ENCODE measurements at places on chromosomes 1 and 21.
A peak's percentile ranks its signal among the peaks of the same experiment; 100 is the strongest.

- no peak for DNase-seq
Measured at GRCh38 chr1:153963850-153964331, 554 bp upstream of the SLC39A1 start.

DNA sequence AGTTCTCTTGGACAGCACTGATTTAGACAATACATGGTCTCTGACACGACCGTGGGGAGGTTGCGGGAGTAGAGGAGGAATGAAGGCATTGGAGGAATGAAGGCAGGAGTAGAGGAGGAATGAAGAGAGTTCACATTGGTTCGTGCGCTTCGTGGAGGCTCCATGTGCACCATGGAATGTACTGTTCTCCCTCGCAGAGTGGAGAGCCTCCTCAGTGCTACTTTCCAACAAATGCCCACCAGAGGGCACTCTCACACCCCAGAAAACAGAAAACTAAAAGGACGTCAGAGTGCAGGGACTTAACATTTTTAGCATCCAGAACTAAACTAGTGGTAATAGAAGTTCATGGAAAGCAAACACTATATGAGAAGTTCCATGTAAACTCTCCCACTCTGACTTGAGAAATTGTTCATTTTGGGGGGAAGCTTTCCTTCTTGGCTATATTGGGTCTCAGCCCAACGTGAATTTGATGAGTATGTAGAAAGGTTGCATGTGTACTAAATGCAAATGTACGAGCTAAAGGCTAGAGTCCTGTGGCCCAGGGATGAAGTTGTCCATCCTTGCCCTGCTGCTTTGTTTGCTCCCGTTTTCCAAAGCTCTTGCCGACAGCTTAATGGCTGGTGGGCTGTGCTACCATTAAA lies 211.6 kb downstream of the LMX1A start:
- DNase-seq, result peak; percentile 20

DNA sequence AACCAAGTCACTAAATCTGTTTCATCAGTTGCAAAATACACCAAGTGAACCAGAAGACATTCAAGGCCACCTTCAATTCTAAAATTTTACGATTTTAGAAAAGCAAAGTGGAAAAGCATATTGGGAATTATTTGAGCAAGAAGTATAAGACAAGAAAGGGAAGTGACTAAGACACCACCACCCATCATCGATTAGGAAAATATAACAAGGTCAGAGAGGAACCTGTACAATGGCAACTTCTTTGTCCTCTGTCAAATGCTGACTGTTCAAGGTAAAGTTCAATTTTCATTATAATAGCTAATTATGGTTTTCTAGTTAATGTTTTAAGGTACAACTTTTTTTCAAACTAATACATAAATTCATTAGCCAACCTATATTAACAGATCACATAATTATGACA lies 10.8 kb downstream of the FRRS1 start:
- DNase-seq, result no peak

DNA sequence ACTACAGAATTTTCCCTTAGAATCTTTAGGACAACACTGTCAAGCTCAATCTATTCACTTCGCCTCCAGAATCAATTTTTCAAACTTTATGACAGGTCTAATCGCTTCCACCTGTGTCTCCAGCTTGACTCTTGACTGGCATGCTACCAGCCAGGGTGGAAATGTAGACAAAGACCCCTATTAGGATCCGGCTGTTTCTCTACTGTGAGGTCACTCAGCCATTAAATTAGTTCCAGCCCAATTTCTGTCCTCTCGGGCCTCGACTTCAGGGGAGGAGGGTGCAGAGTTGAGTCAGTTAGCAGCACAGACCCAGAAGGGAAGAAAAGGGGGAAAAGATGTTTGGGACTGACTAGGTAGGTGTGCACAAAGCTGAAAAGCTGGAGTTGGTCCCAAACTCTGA lies 78.5 kb downstream of the HLCS start:
- DNase-seq, result no peak

- no peak for DNase-seq
Measured at GRCh38 chr1:227805606-227806197, 9.8 kb upstream of the PRSS38 start.

- DNase-seq, result no peak
Measured at GRCh38 chr1:171754353-171754705, 12.5 kb upstream of the VAMP4 start.

- DNase-seq, result no peak
Measured at GRCh38 chr1:44408212-44408582, 3.1 kb downstream of the RNF220 start.

DNA sequence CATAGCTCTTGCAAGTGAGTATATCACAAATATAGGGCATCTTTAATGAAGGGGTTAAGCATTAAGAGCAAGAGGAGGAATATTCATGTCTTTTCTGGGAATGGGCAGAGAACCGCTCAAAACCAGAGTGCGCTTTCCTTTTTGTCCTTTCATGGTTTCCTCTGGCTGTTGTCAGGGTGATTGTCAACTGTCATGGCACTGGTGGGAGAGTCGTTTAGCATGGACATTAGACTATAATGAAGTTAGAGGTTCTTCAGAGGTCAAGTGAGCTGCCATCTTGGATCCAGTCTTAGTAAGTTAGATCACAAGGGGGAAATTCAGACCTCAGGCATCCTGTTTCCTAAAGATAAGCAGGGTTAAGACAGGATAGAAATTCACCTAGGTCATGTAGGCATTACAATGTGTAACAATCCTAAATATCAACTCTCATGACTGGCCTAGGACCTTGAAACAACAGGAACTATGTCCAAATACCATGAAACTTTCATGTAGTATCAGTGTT lies 12.1 kb upstream of the COA6 start:
- DNase-seq, result no peak

- no peak for DNase-seq
Measured at GRCh38 chr1:119602169-119602568, 45.9 kb downstream of the ZNF697 start.

DNA sequence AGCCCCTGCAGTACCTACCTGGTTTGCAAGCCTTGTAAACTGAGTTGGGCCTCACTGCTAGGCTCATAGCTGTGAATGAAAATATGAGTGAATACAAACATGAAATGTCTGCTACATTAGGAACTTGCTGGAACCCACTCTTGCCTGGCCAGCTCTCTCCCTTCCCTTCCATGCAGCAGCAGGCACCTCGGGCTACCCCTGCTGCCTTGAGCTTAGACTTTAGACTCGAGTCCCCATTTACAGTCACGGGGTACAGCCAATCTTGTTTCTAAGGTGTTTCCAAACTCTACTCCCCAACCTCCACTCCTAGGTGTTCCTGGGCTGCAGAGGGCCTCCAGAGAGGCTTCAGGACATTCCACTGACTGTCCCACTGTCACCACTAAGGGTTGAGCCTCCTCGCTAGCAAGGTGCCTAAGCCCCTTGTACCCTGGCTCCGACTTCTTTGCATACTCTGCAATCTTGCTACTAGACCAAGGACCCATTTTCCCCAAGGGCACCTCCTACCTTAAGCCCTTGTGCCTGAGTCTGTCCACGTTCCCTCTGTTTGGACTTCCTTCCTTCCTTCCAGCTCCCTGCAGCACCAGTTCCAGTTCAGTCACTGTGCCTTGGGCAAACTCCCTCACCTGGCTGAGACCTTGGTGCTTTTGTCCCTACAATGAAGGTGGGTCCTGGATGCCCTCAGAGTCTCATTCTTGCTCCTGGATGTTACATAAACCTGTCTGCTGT lies 36.9 kb downstream of the CDK18 start:
- DNase-seq, result no peak

DNA sequence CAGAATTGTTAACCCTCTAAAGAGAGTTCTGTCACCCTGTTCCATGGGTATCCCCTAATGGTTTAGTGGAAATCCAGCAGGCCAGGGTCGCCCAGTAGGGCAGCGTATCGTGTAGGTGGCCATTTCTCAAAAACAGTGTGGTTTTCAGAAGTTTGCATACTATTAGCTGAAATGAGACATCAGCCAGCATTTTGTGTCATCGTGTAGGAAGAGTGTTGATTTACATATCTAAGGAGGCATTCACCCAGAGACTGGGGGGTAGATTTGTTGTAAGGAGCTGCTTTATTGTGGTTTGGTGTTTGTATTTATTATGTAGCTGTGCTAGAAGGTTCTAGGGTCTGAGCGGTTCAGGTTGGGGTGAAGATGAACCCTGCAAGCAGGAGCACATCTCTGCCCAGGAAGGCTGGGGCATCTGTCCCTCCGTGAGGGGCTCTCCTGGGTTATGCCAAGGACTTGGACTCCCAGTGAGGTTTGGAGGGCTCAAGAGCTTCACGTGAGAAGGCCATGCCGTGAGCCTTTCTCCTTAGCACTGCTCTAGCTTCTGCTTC lies 174.4 kb downstream of the PGBD5 start:
- no peak for DNase-seq

DNA sequence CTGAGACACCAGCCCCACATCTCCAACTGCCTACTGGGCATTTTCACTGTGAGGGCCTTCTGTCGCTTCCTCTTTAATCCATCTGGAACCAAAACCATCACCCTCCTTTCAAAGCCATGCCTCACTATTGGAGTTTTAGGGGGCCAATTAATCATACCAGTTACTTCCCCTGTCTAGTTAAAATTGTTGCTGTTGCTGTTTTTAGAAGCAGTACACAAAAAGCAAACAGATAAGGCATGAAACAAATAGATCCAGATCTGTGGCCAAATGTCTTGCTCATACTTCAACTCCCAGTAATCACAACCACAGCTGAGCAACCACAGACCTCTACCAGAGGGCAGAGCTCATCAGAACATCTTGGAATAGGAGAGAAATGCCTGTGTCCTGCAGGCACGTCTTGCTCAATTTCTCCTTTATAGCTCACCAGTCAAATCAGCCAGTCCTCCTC lies 133.8 kb upstream of the C1orf105 start:
- no peak for DNase-seq

DNA sequence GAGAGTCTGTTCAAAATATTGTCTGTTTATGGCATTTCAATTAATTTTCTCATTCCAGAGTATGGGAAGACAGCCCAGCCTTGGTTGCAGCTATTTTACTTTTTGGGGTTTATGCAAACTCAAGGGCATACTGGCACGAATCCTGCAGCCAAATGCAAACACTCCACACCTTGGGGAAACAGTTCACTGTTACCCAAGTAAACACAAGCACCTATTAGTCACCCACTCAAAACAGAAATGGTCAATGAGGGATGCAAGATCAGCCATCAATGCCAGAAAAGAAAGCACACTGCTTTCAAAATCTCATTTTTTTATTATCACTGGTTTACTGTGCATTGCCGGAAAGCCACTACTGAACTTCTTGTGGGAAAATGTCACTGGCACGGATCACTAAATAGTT lies 170.6 kb downstream of the RUNX1 start:
- no peak for DNase-seq

DNA sequence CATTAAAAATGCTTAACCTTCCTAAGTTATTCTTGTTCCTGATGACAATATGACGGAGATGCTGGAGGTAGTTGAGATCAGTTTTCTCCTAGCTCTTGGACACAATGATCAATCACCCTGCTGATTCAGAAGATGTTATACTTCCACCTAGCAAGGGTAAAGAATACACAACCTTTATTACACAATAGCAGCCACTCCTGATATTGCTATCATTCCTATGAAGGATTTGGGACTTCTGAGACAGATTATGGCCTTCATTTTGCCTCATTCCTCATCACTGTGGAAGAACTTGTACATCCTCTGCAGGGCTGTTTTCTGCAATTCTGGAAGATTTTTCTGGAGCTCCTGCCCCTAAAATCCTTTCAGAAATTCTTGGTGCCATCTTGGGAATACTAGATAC lies 47.8 kb downstream of the GIPC2 start:
- no peak for DNase-seq

- DNase-seq, result no peak
Measured at GRCh38 chr1:46673749-46674182, 2.1 kb downstream of the TEX38 start.

- DNase-seq, result no peak
Measured at GRCh38 chr1:81358151-81358550, 442.6 kb upstream of the ADGRL2 start.

- DNase-seq, result no peak
Measured at GRCh38 chr1:235552146-235552716, 48.0 kb upstream of the B3GALNT2 start.

DNA sequence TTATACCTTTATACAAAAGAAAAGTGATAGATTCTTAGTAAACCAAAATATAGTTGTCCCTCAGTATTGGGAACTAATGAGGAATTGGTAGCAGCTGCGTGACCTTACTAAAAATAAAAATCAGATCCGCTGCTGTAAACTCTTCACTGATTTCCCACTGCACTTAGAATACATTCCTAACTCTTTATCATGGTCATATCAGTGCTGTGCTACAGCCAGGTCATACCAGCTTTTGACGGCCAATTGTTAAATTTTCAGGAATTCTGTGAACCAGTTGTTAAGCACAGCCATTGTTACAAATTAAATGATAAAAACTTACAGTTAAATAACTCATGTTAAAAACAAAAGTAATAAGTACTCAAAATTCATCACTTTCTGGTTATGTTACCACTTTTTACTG lies 245.3 kb downstream of the GPR52 start:
- no peak for DNase-seq

DNA sequence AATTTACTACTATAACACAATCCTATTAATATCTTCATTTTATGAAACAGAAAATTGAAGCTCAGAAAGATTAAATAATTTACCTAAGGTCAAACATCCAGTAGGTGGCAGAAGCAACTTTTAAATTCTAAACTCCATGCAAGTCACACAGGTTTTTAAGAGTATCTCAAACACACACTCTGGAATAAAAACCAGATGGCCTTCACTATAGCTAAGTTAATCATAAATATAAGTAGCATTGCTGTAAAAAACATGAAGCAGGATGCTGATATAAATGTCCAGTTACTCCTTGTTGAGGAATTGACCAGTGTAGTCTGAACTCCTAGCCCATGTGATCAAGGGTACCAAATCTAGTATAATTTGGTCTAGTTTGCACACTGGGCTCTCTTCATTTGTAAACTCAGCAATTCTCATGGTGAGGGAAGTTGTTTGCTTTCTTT lies 9.4 kb upstream of the FMO3 start:
- no peak for DNase-seq

DNA sequence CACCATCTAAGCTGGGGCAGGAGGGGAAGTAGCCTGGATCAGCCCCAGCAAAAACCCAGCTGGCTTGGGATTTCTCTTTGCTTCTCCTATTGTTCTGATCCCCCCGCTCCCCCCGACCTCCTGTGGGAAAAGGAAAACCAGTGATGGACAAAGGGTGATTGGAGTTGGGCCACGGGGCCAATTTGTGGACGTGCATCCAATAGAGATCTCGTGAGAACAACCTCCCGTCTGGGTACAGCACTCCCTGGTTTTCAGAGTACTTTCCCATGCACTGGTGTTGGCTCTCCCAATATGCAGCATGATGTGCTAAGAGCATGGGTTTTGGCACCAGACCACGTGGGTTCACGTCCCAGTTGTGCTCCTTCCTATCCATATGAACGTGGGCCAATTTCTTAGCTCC lies 9.0 kb downstream of the BLACAT1 start:
- DNase-seq, result no peak

GRCh38 chr1:80973101-80973500 lies 827.6 kb upstream of the ADGRL2 start:
- DNase-seq, result no peak

Measured in GM19239 (cell line).